ENCODE measurements at places on chromosomes 6 and 20.
A peak's percentile ranks its signal among the peaks of the same experiment; 100 is the strongest.

GRCh38 chr6:12173181-12173580 is 117.0 kb upstream of the EDN1 start:
- no peak for DNase-seq

DNA sequence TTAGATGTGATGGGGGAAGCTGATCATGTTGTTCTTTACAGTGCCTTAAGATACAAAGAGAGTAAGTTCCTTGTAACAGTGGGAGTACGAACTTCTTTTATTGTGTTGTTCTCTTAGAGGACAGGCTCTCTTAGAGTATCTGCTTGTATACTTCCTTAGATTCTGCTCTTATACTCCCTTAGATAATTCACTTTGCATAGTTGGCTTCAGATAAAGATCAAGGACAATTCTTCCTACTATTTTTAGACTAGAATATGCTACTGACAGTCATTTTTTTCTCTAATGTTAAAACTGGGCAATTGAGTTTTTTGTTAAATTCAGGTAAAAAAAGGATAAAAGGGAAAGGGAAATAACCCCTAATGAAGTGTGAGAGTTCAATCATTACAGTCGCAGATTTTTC is 138.7 kb downstream of the MYB start:
- DNase-seq, result no peak

GRCh38 chr6:161366301-161366923 is 92.6 kb upstream of the AGPAT4 start:
- DNase-seq, result no peak

- no peak for DNase-seq
These were observed 433.9 kb upstream of the MAP3K7 start for GRCh38 chr6:91020744-91021143.

GRCh38 chr6:11918739-11919605 is 93.1 kb upstream of the HIVEP1 start:
- no peak for DNase-seq

DNA sequence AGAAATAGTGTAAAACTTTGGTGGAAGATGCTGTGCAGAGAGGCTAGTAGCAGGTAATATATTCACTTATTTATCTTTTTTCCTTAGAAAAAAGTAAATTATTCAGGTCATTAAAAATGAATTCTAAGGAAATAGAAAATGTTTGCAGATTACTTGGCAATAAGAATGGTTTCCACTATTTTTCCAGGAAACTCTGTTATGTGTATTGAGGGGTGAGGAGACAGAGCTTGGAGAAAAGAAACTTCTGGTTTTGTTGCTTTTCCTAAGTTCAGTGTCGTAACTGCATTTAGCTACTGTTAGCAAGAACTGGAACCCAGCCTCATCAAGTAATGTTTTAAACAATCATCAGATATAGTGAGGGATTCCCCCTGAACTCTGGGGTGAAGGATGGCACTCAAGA is 79.2 kb upstream of the SMLR1 start:
- no peak for DNase-seq

GRCh38 chr6:5125152-5126006 is 40.2 kb downstream of the PPP1R3G start:
- no peak for DNase-seq

GRCh38 chr6:132734694-132735236 is 20.9 kb upstream of the VNN1 start:
- DNase-seq, result no peak

GRCh38 chr20:20206788-20207187 is 154.5 kb downstream of the CFAP61 start:
- no peak for DNase-seq

GRCh38 chr6:108175176-108175591 is 9.4 kb downstream of the NR2E1 start:
- DNase-seq, result no peak

- DNase-seq, result no peak
These were observed 775 bp downstream of the PFDN4 start for GRCh38 chr20:54208548-54209176.

GRCh38 chr6:164148788-164149187 is 734.3 kb downstream of the QKI start:
- no peak for DNase-seq

GRCh38 chr6:158174514-158174913 is 6.4 kb downstream of the GTF2H5 start:
- no peak for DNase-seq

DNA sequence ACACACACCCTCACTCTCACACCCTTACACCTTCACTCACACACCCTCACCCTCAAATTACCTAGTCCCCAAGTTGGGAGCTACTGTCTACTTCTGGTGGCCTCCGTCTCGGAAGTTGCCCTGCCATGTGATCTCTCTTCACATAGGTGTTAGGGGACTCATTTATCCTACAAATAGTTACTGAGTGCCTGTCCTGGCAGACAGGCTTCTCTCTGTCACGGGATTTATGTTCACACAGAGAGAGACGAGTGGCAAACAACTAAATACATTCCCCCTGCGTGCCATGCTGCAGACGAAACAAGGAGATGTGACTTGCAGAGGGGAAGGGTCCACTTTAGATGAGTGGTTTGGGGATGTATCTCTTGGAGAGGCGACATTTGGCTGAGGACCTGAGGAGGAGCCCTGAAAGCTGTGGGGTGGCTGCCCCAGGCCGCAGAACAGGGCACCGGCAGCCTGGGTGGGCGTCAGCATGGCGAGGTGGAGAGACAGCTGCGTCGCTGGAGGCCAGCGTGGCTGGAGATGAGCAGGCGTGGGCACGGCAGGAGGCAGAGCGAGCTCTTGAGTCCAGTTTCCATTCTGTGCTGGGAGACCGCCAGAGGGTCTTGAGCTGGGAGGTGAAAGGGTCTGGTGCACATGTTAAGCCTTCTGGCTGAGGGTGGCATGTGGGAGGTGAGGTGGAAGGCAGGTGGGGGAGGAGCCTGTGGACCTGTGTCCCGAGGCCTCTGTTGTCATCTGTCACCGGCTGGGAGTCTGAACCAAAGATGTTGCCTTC is 17.2 kb downstream of the DYNLT1 start:
- DNase-seq, result no peak

GRCh38 chr6:2817903-2818443 is 23.7 kb downstream of the SERPINB1 start:
- DNase-seq, result no peak

DNA sequence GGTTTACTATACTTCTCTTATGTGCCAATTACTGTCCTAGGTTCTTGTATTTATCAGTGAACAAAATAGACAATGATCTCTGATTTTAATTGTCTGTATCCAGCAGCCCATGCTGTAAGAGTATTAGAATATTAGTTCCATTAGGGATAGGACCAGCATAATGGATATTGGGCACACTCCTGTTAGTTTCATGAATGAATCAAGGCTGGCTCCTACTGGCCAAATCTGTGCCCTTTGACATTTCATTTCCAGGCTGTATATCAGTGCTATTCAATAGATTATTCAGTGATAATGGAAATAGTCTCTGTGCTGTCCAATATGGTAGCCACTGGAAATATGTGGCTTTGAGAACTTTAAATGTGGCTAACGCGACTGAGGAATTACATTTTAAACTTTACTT is 1007.9 kb upstream of the FLRT3 start:
- DNase-seq, result no peak

GRCh38 chr6:42095094-42095493 is 44.8 kb downstream of the TAF8 start:
- DNase-seq, result no peak

DNA sequence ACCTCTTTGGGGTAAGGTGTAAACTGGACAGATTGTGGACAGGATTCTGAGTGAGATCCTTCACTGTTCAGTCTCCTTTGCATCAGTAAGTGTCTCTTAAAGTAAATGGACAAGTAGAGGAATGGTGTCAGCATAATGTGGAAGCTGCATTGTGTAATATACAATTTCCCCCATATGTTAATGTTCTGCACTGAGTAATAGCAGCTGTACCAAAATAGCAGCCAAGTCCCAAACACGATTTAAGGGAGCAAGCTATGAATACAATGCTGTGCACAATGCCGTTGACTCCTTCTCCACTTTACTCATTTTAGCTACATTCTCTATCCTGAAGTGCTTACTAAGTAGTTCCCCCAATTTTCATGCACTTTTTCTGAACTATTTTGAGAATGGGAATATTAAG is 21.1 kb upstream of the TRIM26 start:
- no peak for DNase-seq

DNA sequence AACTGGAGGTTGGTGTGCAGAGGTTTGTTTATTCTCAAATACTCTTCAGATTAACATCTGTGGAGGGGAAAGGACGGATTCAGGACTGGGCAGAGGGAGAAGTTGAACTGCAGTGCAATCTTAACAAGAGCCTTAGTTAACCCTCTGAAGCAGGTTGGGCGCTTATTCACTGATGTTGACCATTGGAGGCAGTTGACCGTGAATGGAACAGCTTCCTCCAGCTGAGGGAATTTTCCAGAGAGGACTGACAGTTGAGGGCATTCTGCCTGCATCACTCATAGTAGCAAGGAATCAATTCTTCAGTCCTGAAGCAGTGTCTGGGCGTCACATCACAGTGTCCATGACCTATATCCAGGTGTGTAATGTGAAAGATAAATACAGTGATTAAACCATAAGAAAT is 80.9 kb downstream of the PLCB4 start:
- no peak for DNase-seq

- no peak for DNase-seq
These were observed 275.9 kb downstream of the RNF144B start for GRCh38 chr6:18663011-18663410.

- no peak for DNase-seq
These were observed 77.6 kb downstream of the HUS1B start for GRCh38 chr6:579339-579738.

- DNase-seq, result no peak
These were observed 163.6 kb downstream of the BTBD9 start for GRCh38 chr6:38476141-38476540.

- no peak for DNase-seq
These were observed 451.8 kb downstream of the CD83 start for GRCh38 chr6:14569394-14569793.

GRCh38 chr6:48388044-48388443 is 277.0 kb upstream of the PTCHD4 start:
- DNase-seq, result no peak

- peak; percentile 49 for DNase-seq
These were observed 186.9 kb upstream of the UST start for GRCh38 chr6:148559848-148560433.

DNA sequence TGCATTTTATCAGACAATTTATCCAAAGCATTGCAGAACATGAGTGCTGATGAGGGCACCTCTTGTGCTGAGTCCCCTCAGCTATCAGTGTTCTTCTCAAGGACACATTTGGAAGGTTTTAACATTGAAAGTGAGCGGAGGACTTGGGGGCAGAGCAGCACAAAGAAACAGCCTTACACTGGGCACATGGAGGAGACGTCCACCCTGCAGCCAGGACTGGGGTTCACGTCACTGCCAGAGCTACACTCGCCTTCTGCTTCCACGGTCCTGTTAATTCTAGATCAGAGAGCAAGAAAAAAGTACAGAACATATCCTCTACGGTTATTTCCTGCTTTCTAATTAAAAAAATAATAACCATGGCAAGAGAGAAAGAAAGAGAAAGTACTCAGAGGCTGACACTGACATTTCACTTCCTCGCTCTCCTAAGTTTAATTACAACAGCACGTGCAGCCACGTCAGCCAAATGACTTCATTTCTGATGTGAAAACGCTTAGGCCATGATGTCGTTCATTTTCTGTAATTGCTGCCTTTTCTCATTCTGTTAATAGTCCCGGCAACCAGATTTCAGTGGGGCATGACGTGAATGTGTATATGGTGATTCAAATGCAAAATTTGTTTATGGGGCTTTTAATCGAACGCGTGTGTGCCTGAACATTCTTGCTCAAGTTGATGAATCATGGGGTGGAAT is 5.1 kb downstream of the PRND start:
- no peak for DNase-seq

- DNase-seq, result no peak
These were observed 78.5 kb downstream of the TRMT11 start for GRCh38 chr6:126064748-126065401.

DNA sequence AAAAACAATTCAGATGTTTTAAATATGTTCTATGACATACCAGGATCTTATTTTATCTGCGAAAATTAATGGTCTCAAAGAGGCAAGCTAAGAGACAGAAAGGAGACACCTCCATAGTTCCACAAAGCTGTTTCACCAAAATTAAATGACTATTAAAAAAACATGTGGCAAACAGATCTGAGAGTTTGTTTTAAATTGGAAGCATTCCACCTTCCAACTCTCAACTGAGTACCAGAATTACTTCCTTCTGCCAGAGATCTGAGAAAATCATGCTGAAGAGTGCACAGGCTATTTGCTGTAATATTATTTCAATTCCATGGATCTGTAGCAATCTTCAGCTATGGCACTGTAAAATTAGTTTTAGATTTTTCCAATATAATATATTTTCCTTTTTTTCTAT is 669.5 kb upstream of the MARCKS start:
- no peak for DNase-seq

DNA sequence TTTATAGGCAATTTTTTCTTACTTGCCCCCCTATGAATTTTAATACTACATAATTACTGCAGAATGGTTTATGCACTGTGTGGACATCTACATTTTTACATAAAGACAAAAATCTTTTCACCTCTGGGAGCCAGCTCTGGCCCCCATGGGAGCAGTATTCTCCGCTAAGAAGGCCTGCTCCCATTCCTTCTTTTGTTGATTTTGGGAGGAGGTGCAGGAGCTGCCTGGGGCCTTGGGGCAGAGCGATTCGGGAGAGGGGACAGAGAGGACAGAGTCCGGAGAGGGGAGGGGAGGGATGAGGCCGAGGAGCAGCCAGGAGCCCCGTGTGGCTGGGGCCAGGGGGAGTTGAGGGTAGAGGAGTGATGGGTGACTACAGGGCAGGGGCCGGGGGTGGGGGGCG is 452.0 kb downstream of the PREX1 start:
- DNase-seq, result no peak

- DNase-seq, result no peak
These were observed 17.7 kb upstream of the MYB start for GRCh38 chr6:135163440-135163738.

DNA sequence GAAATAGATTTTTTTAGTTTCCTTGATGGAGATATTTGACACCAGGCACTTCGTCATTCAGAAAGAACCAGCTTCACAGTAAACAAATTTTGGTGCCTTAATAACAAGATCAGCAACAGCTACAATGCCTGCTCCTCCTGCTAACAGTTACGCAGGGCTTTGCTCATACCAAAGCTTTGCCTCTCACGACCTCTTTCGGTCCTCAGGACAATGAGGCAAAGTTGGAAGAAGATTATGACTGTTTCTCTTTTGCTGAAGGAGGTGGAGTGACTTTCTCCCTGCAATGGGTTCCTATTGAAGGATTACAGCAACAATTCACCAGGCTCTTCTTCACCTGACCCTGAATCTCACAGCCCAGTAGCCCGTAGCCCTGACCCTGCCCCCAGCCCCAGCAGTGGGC is 440.1 kb downstream of the PREX1 start:
- no peak for DNase-seq

- no peak for DNase-seq
These were observed 19.4 kb downstream of the APCDD1L start for GRCh38 chr20:58495623-58496428.

Measured in stimulated activated CD8-positive, alpha-beta memory T cell treated with anti-CD3 and anti-CD28 coated beads, Interleukin-7, amount 100 ng/mL, for 24 hours (primary cell).